ENCODE measurements at places on chromosomes 4 and X.

DNA sequence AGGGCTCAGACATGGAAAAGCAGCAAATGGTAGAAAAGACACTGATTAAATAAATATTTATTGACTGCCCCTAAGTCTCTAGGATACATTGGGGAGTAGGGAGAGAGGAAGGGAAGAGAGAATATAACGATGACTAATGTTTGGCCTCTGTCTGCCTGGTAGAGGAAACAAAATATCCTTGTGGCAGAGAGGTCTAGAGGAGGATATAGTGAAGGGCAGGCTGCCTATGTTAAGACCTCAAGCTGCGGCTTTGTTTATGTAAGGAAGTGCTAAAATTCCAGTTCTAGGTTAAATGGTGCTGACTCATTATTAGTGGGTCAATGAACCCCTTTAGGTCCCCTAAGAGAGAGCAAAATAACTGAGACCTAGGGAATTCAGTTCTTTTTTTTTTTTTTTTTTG is 427.3 kb upstream of the FTHL17 start:
- DNase-seq = no peak

GRCh38 chr4:38529189-38530115 is 134.5 kb upstream of the KLF3 start:
- no peak for DNase-seq

DNA sequence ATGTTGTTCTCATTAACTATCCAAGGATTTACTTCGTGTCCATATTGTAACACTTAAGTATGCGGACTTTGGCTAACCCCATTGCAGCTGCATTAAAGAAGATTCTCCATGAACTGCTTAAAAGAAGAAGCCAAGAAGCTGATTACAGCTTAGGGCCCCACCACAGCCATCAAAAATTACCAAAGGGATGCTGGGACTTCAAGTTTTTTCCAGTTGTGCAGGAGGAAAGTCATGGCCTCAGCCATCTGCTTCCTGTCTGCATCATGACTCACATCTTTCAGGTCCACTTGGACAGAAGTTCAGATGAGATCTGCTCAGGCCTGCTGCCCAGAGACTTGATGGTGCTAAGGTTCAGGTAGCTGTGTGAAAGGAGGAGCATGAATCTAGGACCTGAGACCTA is 38.8 kb upstream of the CAPN6 start:
- DNase-seq = no peak

DNA sequence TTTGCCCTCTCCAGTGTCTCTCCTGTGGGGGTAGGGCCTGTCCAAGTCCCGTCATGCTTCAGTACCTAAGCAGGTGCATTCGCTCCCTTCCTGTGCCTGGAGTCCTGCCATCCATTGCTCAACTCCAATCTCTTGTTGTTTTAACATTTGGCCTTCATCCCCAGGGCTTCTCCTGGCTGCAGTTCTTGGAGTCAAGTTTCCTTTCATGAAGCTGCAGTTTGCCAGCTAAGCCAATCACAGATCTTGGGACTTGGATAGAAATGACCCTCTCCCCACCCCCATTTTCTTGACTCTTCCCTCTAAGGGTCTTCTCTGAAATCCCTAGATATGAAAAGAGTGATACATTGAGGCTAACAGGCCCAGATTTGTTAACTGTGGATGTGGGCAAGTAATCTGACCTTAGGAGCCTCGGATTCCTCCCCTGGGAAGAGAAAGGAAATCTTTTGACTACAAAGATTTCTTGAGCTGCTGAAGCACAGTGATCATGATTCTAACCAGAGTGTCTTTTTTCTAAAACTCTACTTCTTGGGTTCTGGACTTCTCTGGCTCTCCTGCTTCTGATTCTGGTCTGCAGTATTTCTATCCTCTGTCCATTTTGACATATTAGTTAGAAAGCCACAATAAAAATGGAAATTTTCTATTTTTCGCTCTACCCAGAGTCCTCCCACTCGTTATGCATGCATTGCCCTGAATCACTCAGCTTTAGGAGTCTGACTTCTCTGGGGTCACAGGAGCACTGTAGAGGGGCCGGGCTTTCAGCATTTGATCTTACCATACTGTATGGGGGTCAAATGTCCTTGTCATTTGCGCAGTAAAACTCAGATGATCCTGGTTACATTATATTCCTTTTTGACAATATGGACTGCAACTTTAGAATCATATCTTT is 61.0 kb downstream of the CHRNA9 start:
- no peak for DNase-seq

Measured in stimulated activated CD4-positive, alpha-beta T cell treated with anti-CD3 and anti-CD28 coated beads, Interleukin-15, amount 100 ng/mL, for 1 hour (primary cell).